Central memory CD4-positive, alpha-beta T cell (primary cell): ENCODE measurements at places on chromosomes 11 and 22.

DNA sequence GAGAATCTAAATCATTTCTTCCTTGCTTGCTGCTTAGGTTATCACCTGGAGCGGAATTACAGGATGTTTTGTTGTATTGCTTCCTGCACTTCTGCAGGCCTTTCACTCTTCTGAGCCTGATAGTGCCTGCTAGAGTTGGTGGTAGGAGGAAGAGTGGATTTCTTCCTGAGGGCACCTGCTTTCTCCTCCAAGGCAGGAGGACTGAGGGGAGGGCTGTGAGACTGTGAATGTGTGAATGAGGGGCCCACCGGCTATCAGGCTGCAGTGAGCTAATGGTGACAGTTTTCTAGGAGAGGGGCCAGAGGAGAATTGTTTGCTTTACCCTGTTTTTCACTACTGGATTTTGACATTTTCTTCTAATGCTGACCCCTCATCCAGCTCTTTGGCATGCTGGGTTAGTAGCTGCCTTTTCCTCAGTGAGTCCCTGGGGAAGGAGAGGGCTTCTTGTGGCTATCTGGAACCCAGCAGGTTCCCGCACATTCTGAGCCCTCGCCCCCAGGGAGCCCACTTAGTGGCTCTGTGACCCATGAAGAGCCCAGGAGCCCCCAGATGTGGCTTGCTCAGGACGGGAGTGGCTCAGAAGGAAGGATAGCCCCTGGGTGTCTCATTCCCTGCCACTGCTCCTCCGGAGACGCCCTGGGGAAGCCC is 39.1 kb downstream of the DIXDC1 start:
- DNase-seq = no peak

DNA sequence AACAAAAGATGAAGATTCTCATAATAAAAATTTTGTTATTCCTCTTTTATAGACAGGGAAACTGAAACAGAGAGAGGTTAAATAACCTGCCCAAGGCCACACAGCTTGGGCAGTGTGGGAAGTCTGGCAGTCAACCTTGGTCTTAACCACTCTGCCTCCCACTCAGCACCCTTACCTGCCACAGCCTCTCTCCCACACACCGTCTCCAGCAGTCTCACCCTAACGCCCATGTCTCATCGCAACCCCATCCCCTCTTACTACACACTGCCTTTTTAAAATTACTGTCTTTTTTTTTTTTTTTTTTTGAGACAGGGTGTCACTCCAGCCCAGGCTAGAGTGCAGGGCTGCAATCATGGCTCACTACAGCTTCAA is 25.0 kb downstream of the ARRB1 start:
- DNase-seq = no peak

GRCh38 chr11:121340032-121340580 is 47.5 kb downstream of the SC5D start:
- DNase-seq = no peak

- DNase-seq = no peak
Measured at GRCh38 chr11:69461272-69461962, 20.0 kb upstream of the LINC01488 start.

- no peak for DNase-seq
Measured at GRCh38 chr22:37545703-37546436, 14.4 kb upstream of the CDC42EP1 start.

DNA sequence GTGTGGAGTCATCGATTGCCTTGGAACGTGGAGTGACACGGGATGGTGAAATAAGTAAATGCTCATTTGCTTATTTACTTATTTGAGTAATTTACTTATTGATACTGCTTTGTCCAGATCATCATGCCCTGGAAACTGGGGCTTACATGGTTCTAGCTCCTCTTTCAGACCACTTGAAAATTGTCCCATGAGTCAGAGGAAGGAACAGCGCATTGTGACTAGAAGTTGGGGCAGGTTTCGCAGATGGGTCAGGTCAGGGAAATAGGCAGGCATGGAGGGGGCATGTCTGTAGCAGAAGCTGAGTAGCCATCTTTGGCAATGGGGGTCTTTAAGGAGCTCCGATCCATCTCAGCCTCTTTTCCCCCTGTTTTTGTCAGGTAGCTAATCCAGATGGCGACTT is 104.2 kb upstream of the SORL1-AS1 start:
- no peak for DNase-seq

GRCh38 chr11:106770489-106771085 is 247.7 kb downstream of the GUCY1A2 start:
- no peak for DNase-seq

DNA sequence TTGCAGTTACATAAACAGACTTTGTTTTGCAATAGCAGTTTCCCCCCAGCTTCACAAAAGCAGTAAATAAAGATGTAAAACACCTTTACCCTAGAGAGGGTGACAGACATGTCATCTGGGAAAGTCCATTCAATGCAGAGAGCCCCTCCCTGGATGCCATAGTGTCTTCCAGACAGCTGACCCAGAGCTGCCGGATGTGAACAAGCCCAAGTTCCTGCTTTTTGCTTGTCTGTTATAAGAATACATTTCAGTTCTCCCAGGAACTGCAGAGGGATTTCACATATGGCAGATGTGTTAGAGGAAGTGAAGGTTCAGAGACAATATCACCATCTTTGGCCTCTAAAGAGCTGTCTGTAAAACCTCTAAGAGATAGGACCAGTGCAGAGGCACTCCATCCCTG is 48.9 kb downstream of the RELT start:
- no peak for DNase-seq
